ENCODE measurements at places on chromosomes 2 and 18.

- DNase-seq, result no peak
These were observed 151.5 kb downstream of the INO80D start for GRCh38 chr2:205934443-205934842.

GRCh38 chr18:45945669-45946068, 21.5 kb downstream of the EPG5 start:
- no peak for DNase-seq

GRCh38 chr2:112750560-112750843, 13.9 kb downstream of the CKAP2L start:
- DNase-seq, result no peak

- DNase-seq, result no peak
These were observed 316.1 kb upstream of the FANCL start for GRCh38 chr2:58557176-58557575.

- DNase-seq, result peak; percentile 72
These were observed 38.4 kb downstream of the PKP4 start for GRCh38 chr2:158495175-158495574.

DNA sequence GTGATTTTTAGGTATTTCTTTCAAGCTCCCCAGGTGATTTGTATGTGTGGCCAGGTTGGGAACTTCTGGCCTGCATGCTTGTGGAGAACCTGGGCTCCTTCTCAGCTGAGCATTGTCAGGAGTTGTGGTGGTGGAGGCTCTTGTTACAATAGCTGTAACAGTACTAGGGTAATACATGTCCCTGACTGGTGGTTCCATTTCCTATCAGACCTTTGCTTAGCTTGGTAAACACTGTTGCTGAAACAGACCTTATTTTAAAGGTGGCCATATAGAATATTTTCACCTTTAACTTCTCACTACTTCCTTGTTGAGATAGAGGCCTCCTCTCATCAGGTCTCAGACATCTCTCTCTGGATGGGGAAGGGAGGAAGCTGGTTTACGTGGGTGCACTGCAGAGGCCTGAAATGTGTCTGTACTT, 79.2 kb downstream of the SETBP1 start:
- no peak for DNase-seq

- DNase-seq, result no peak
These were observed 71.4 kb upstream of the THSD7B start for GRCh38 chr2:136693966-136694365.

DNA sequence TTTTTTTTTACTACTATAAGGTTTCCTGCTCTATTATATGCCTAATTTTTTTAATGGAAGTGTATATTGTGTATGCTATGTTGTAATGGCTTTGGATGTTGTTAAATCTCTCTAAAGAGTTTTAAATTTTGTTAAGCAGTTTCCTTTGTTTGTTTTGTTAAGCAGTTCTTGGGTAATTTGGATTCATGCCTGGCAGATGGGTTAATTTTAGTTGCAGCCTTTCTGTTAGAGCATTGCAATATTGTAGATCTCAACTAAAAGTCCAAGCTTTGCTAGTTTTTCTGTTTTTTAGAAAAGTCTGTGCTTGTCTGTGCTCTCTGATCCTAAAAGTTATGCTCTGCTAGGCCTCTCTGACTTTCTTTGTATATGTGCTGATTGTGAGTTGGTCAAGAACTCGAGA, 1229.0 kb upstream of the NRXN1 start:
- no peak for DNase-seq

- DNase-seq, result no peak
These were observed 12.9 kb downstream of the IER3IP1 start for GRCh38 chr18:47163241-47163640.

DNA sequence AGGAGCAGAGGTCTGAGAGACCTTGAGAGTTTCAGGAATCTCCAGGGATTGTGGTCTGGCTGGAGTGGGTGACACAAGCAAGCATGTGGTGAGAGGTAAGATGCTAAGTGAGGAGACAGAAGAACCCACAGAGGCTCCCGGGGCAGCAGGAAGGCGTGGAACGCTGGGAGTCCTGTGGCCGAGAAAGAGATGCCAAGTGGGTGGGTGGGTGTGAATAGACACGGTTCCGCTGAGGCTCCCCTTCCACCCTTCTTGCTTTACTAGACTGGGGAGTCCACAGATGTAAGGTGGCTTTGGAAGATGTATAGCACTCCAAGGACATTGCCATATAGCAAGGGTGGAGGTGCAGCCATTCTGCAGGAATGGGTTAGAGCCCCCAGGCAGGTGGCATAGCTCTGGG, 4.2 kb downstream of the TEX51 start:
- DNase-seq, result no peak
